Mesenchymal stem cell (in vitro differentiated cells and primary cell): ENCODE measurements at places on chromosomes 13 and 19.

DNA sequence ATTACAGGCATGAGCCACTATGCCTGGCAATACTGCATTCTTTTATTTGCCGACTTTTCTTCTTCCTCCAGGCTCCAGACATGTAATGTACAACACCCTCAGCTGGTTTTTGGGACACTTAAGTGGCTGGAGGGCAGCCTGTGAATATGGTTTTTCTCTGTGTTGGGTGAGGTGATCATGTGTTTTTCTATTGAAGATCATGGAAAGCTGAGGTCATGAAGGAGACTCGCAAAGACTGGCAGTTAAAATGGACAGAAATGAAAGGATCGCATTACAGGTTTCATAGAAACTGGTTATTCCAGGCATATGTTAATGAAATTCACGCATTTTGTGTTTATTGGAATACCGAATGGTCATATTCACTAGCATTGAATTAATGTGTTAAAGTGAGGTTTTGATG is 85.2 kb upstream of the RNF113B start:
- no peak for DNase-seq
- H3K36me3 ChIP-seq: no peaks in the 10 kb centered on the region
- no peak overlapping the region for H3K27ac ChIP-seq
- H3K27me3 ChIP-seq: no peaks in the 10 kb centered on the region
- H3K4me1 ChIP-seq: peaks cover 22% of the 10 kb centered on the region

DNA sequence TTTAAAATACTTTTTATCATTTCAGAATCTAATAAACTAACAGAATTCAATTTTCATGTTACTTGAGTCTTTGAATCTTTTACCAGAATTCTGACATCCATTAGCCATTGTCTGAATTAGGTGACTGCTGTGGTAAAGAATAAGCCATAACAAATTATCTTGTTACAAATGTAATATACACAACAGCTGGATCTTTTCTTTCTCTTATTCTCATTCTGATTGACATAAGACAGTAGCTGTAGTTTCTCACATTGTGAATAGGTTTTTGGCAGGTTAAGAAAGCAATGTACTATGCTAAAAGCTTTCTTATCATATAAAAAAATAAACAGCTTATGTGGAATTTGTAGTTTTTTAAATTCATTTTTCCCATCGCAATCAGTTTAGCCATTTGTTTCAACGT is 734.0 kb upstream of the PCDH9 start:
- H3K36me3 ChIP-seq: no peaks in the 10 kb centered on the region
- no peak for DNase-seq
- no peak overlapping the region for H3K27ac ChIP-seq
- no peak overlapping the region for H3K4me3 ChIP-seq
- H3K4me1 ChIP-seq: no peaks in the 10 kb centered on the region
- H3K27me3 ChIP-seq: no peaks in the 10 kb centered on the region

DNA sequence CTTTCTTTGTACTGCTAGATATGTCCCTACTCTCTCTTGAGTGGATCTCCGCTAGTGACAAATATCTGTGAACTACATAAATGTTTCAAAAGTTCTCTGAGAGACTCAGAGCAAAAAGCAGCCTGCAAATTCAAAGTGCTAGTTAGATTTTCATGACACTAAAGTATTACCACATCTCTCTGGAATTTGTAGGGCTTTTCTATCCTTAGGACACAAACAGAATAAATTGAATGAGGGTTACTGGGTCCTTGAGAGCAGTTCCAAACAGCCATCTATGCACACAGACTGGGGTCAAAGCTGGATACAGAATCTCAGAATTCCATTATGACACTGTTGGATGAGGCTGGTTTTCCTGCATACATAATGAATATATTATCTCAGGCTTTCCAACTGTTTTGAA is 953.2 kb downstream of the DIAPH3 start:
- DNase-seq: peak; percentile 46
- H3K36me3 ChIP-seq: no peaks in the 10 kb centered on the region
- no peak overlapping the region for H3K27ac ChIP-seq
- peaks cover 2% of the 10 kb centered on the region for H3K4me1 ChIP-seq

GRCh38 chr13:110070511-110071120 is 236.3 kb downstream of the COL4A1 start:
- DNase-seq: peak; percentile 69
- peaks cover 2% of the 10 kb centered on the region for H3K4me1 ChIP-seq

GRCh38 chr19:45508417-45508860 is 1.2 kb downstream of the VASP start:
- peaks cover 4% of the 10 kb centered on the region for H3K36me3 ChIP-seq
- H3K4me1 ChIP-seq: peaks cover 13% of the 10 kb centered on the region
- DNase-seq: peak; percentile 46
- peak overlapping the region; percentile 84 for H3K27ac ChIP-seq
- peak overlapping the region; percentile 80 for H3K4me3 ChIP-seq

DNA sequence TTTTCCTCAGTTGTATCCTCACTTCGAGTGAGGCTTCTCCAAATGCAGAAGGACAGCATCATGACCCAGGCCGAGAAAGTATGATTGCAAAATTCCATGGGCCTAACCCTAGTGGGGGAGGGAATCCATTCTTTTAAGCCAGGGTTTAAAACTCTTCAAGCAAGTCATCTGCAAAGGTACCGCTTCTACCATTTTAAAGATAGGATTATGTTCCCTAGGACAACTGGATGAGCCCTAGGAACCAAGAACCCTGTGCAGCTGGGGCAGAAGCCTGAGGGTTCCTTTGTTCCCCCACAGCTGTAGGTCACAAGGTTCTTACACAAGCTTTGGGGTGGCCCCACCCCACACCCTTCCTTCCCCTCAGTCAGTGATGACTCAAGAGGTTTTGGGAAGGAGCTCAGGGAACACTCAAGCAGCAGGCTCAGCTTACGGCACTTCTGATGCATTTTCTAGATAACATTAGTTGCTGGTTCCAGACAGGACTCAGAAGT is 13.5 kb downstream of the ARL11 start:
- H3K4me1 ChIP-seq: no peaks in the 10 kb centered on the region
- H3K36me3 ChIP-seq: no peaks in the 10 kb centered on the region
- H3K27me3 ChIP-seq: no peaks in the 10 kb centered on the region

DNA sequence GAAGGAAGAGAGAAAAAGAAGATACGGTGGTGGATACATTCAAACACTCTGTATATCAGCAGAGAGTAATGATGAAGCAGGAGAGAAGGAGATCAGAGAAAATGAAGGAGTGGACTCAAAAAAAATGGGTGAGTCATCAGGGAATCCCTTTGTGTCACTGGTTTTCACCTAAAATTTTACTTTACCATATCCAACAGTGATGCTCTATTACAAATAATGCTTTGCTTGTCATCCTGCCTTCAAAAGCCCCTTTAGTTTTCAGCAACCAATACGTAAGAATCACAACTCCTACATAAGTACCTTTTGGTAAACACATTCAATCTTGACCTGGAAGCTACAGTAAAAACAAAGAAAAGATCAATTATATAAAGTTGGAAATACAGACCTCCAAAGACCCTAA is 88.8 kb downstream of the ENOX1 start:
- no peak overlapping the region for H3K4me3 ChIP-seq
- H3K4me1 ChIP-seq: no peaks in the 10 kb centered on the region
- no peaks in the 10 kb centered on the region for H3K27me3 ChIP-seq
- no peak overlapping the region for H3K27ac ChIP-seq
- H3K36me3 ChIP-seq: no peaks in the 10 kb centered on the region
- no peak for DNase-seq

GRCh38 chr19:24140591-24140990 is 53.6 kb downstream of the ZNF254 start:
- no peak overlapping the region for H3K27ac ChIP-seq
- no peak for DNase-seq
